ENCODE measurements at places on chromosomes 11 and 22.

DNA sequence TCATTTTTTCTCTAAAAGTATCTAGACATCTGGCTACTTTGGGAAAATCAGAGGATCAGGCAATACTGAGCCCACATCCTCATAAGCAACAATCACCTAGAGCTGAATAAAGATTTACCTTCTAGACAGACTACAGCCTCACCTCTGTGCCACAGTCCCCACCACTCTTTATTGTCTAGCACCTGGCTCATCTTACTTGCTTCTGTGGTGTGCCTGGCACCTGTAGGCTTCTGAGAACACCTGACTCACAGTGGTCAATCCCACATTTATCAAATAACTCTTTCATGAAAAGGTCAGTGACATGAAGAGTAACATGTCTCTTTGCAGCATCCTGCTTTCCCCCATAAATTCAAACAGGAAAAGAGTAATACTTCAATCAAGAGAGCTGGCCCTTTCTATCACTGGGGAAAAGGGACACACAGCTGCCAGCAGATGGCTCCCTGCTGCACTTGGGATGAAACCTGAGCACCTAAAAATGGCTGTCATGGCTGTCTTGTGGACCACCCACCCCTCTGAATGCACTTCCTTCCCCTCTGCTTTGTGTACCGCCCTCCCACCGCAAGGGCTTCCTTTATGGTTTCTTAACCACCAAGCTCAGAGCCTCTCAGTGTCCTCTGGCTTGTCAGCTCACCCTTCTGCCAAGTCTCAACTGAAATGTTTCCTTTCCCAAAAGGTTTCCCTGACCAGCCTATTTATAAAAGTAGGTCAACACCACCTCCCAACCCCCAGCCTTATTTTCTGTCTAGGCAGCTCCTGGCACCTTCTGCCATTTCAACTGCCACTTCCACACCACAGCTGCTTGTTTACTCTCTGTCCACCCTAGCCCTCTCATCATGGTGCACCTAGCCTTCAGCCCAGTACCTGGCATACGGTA, 9.3 kb downstream of the TFIP11 start:
- DNase-seq: peak; percentile 30

DNA sequence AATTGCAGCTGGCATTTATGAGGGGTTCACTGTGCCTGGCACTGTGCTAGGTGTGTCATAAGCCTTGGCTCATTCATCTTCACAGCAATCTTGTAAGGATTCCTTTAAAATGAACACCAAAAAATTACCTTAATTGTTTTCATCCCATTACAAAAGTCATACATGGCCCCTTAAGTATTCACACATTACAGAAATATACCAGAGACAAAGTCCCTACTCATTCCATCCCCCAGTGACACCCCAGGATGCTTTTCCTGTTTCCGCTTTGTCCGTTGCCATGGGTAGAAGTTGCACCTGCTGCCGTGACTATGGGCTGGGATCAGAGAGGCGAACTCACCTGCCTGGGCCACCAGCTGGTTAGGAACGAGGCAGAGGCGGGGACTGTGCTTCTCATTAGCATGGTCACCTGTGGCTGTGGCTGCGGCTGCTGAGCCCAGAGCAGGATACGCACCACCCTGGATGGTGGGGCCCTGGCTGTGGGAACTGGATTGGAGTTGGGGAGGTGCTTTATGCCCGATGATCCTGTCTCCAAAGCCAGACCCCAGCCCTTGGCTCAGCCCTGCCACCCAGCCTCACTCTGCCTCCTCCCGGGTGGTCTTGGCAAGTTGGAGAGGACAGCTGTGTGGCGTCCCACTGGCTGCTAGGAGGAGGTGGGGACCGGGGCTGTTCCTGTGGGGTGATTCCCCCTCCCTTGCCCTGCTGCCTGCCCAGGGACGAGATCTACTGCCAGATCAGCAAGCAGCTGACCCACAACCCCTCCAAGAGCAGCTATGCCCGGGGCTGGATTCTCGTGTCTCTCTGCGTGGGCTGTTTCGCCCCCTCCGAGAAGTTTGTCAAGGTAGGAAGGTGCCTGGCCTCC, 60.8 kb downstream of the MYO7A start:
- DNase-seq: no peak

DNA sequence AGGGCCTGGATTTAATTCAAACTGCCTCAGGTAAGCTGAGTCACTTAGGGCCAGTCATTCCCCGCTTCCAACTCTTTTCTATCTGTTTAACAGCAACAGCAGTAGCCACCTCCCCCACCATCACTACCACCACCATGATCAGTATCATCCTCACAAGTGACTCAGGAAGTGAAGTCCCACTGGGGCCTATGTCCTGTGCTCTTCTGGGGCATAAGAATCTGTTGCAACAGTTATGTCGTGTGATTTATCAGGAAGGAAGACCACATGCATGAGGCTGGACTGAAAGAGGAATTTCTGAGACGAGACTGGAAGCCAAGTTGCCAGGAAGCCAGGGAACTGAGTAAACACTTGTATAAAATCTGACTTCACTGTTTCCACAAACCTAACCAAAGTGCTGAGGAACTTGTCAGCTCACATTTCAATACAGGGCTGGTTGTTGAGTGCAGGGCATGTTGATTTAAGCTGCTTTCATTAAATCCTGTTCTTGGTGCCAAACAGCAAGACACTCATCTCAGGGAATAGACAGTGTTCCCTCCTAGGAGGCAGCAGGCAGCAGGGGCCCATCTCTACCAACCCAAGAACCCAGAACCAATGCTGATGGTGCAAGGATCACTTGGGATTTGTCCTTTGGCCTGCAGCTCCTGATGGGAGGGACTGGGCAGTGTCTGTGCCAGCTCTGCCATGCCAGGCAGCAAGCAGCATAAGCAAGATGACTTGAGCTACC, 226.7 kb upstream of the NARS2 start:
- DNase-seq: no peak

DNA sequence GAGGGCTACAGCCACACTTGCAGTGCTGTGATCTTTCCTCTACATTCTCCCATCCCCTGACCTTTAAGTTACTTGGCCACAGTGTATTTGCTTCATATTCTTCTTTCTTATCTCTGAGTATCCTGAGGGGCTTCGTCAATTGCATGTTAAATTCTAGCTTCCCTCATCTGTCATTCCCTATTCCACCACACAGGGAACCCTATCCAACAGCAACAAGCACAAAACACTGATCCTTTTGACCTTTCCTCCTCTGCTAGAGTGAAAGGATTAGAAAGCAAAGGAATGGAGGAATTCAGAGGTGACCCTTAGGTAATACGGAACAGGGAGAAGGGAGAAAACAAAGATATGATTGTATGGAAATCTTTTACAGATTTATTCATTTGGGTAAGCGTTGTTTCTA, 1061.7 kb upstream of the TENM4 start:
- no peak for DNase-seq

DNA sequence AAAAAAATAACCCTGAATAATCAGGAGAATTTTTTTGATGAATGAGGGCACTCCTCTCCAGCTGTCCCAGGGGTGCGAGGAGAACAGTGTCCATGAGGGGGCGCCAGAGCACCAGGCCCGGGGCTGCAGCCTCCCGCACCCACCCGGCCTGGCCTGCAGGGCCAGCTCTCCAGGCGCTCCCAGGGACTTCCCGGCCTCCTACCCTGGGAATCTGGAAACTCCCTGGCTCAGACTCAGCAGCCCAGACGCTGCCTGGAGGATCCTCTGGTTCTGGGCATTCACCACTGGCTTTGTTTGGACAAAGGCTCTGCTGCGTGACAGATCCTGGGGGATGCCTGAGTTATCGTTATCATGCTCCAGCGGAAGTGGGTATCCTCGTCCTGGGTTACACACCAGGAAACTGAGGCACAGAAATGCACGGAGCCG, 31.0 kb downstream of the MCM5 start:
- peak; percentile 49 for DNase-seq

Data from activated CD4-positive, alpha-beta T cell treated with anti-CD3 and anti-CD28 coated beads for 4 hours (primary cell).